AG08396 (cell line): ENCODE measurements at places on chromosomes 6 and 20.

- no peak for DNase-seq
Measured at GRCh38 chr6:75802366-75802765, 53.3 kb downstream of the MYO6 start.

DNA sequence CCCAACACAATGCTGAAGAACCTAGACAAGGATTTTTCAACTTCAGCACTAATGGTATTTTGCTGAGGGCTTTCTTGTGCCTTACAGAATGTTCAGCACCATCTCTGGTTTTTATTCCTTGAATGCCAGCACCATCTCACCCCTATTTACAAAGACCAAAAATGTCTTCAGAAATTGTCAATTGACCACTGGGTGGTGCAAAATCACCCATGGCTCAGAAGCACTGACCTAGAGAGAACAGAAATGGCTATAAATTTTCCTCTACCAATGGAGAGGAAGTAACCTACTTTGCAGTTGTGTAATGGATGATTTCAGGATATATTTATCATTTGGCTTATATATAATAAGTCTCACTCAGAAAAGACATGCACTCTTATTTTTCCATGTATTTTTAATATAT lies 431.0 kb upstream of the IRAK1BP1 start:
- DNase-seq, result peak; percentile 29

DNA sequence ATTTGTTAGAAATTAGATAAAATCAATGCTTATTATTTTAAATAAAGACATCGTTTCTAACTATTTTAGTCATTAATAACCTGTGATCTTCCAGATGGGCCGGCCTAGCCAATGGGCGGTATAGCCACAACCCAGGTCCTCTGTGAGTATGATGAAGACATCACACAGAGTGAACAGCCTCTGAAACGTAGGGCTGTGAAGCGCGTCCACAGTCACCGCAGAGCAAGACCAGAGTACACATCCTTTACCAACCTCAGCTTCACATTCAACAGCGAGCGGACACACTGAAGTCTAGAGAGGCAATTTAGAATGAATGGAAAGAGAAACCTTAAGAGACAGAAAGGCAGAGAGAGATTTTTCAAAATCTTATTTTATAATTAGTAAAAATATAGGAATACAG lies 125.0 kb upstream of the RPS6KA2 start:
- DNase-seq, result no peak

DNA sequence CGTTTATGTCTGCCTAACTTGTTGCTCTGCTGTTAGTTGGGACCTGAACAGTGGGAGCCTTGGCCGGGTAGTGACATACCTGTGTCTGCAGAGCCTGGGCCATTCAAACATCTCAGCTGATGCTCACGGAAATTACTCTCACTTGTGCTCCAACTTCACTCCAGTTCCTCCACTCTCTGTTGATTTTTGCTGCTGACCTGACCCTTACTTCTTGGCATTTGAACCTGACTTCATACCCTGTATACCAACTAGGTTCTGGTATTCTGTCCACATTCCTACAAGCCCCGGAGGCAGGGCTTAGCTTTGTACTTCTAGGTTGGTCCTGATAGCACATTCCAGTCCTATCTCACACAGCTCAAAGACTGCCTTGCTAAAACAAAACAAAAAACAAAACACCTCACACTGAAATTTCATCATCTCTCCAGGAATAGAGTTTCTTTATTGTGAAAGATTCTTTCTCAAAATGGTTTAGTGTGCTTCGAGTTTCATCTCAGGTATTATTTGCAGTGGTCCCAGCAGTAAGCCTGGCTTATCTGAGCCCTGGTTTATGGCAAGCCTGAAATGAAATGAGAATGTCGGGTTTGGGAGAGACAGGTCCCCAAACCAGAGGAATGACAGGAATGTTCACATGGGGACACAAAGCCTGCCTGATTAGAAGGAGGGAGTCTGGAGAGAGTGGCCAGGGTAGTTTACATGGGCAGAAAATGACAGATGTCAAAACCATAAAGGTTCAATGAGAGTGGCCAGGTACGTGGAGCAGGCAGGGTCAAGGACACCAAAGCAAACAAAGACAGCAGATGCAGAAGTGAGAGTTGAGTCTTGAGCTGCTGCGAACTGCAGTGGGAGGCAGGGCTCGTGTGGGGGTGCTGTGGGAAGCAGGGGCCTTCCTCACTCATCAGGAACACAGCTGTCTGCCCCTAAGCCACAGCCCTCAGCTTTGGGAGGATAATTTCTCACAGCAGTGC lies 174.2 kb upstream of the HDAC2 start:
- DNase-seq, result no peak

GRCh38 chr20:41261790-41262717 lies 55.5 kb downstream of the ZHX3 start:
- no peak for DNase-seq

- no peak for DNase-seq
Measured at GRCh38 chr6:106381881-106382280, 21.4 kb downstream of the CRYBG1 start.

DNA sequence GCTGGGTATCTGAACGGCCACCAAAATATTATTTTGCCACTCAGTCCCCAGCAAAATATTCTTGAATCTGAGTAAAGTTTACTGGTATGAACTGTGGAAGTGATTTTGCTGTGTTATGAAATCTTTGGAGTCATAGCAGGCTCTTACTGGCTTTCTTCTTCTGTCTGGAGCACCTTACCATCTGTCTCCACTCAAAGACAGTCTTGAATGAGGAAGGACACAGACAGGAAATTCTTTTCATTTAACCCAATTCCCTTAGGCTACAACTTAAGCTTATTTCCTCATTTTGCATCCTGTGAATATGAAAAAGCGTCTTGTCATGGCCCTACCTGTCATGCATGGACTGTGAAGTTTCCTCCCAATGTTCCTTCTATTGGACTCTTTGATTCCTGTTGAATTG lies 24.7 kb downstream of the FNDC1 start:
- no peak for DNase-seq

GRCh38 chr6:89506716-89507617 lies 74.0 kb downstream of the ANKRD6 start:
- DNase-seq, result no peak

GRCh38 chr6:10954590-10955010 lies 67.7 kb downstream of the SYCP2L start:
- DNase-seq, result peak; percentile 68
